ENCODE measurements at places on chromosomes 4 and X.
A peak's percentile ranks its signal among the peaks of the same experiment; 100 is the strongest.

DNA sequence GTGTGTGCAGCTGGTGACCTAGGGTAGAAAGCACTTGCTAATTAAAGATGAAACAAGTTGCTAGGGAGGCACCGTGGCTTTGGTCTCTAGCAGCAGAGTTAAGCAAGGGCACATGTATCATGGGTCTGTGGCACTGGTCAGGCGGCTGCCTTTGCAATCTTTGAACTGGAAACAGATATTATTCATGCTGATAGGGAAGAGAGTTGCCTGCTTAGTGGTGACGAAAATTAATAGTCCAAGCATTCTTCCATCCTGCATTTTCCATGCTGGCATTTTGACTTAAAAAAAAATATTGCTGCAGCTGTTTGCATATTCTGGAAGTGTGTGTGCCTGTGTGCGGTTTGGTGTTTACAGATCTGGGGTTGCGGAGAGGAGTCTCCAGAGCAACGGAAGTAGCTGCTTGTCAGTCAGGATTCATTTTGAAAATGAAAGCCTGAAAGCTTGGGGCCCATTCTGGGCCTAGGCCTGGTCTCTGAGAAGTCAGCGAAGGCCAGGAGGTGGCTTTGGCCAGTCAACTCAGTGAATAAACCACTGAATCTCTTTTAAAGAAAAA lies 2.3 kb upstream of the SOWAHD start:
- DNase-seq: no peak

DNA sequence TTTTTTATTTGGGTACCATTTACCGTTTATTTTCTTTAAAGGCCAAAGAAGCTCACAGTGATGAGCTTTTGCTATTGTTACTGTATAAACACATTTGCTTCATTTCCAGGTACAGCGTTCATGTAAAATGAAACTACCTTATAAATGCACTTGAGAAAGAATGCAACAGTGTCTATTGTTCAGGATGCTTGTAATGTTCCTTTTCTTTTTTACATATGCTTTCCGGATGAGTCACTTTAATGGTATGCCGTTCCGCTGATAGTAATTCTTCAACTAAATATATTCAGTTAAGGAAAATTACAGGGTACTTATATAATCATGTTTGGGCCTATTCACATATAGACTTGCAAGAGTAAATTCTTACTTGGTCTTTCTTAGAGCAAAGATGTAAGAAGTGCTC lies 354.9 kb downstream of the RPA4 start:
- DNase-seq: no peak

GRCh38 chr4:96603641-96604040 lies 763.7 kb downstream of the PDHA2 start:
- no peak for DNase-seq

DNA sequence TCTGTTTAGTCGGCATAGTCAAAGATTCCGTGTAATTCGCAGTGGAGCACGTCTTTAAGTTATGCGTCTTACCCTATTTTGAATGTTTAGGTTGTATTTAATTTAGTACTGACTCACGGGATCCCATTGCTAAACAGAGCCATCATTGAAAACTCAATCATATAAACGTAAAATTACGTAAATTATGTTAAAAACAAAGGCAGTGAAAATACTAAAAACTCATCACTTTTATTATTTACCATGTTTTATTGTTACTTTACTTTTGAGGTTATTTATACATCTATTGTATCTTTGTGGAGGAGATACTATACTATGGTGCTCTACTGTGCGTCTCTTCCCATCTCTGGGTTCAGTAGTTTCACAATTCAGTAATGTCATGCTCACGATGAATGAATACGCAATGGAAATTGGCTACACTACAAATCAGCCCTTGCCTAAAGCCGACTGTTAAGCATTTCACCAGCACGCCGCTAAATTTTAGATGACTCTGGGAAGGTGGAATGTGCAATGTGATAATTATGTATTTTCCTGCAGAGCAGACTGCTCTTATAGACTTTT lies 944 bp downstream of the FUNDC2 start:
- DNase-seq: peak; percentile 61

DNA sequence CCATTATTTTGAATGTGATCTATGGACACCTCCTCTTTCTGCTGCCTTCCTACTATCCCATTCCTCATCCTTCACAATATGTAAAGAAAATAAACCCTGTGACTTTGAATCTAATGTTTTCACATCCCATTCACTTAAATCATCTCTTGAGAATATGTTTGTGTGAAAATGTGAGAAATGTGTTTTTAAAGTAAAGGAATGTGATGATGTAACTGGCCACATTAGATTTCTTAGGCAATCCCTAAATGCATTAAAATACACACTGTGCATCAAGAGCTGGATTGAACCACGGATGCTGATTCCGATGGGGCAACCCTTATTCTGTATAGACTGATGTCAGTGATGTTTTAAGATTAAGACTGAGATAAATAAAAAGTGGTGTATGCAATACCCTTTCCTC lies 558.9 kb upstream of the TENM3 start:
- DNase-seq: no peak

Measured in AG09309 (cell line).